Stimulated activated naive B cell treated with anti-CD40 and anti-IgM and Interleukin-4, amounts not matched to agents 10 μg/mL and 1 μg/mL and 100 μg/mL, for 72 hours (primary cell): ENCODE measurements at places on chromosomes 7 and 10.
A peak's percentile ranks its signal among the peaks of the same experiment; 100 is the strongest.

DNA sequence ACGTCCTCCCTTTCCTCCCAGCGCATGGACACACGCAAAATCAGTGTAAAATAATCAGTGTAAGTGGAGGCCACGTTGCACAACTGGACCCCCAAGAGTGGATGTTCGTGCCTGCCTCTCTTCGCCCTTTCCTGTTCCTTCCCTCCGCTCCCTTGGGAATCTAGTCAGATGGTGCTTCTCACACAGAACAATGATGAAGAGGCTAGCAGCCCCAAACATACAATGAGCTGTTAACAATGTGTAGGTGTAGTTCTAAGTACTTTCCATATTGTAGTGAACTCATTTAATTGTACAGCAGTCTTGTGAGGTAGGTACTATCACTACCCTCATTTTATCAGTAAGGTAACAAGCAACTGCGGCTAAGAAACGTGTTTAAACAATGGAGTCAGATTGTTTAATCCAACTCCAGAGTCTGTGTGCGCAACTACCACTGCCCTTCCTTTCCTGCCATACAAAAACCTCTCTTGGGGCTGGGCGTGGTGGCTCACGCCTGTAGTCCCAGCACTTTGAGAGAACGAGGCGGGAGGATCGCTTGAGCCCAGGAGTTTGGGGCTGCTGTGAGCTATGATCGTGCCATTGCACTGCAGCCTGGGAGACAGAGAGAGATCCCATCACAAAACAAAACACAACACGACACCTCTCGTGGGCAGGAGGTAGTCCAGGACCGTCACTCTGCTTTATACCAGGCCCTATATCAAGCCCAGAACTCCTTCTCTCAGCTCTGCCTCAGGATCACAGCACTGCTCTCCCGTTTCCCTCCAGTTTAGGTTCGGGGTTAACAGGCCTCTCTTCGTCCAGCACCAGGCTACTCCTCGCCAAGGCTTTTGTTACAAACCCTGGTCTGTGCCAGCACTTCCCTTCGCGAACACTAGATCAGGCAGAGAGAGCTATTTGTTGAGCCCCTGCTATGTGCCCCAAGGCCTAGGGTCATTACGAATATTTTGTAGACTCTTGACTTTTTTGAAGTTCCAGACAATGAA is 1.1 kb downstream of the FKBP9 start:
- H3K27me3 ChIP-seq = peaks cover 20% of the 10 kb centered on the region
- DNase-seq = no peak
- peaks cover 2% of the 10 kb centered on the region for H3K36me3 ChIP-seq
- H3K4me1 ChIP-seq = peaks cover 4% of the 10 kb centered on the region

DNA sequence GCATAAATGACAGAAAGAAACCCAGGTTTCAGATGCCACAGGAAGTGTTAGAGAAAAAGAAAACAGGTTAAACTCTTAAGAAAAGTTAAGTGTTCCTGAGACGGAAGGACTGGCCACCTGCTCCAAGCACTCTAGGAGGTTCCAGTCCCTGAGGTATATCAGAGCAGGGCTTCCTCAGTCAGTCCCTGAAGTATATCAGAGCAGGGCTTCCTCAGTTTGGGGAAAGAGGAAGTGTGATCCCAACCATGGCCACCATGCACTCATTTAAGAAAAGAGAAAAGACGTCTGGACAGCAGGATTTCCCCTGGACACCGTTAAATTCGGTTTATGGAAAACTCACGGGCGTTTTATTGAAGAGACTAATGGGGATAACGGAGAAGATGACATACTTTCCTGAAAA is 133.4 kb upstream of the PFKP start:
- H3K4me3 ChIP-seq = no peak overlapping the region
- H3K36me3 ChIP-seq = peaks cover 11% of the 10 kb centered on the region
- peaks cover 18% of the 10 kb centered on the region for H3K27me3 ChIP-seq
- H3K4me1 ChIP-seq = peaks cover 12% of the 10 kb centered on the region

DNA sequence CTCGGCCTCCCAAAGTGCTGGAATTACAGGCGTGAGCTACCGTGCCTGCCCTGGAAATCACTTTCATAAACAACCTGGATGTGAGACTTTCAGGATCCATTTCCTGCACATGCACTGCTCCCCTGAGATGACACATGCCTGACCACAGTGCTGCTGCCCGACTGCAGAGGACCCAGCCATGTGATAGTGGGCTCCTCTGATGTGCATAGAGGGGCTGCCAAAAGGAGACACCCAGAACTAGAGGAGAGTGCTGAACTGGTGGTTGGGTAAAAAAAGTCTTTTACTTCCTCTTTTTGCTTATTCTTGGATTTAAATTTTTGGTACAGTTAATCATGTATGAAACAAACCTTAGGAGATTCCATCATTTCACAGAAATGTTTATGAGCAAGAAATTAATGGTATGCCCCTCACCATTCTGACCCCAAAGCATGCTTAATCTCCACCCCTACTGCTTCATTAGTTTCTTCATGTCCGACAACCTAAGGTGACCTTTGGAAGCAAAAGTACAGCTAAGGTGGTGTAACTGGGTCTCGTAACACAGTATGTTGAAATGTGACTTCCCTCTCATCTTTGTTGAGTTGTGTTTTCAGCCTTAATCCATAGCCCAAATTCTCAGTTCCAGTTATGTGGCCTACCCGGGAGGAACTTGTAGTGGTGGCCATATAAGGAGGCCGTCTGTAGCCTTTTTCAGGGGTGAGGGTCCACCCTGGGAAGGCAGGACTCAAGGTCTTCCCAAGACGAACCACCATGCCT is 111.1 kb downstream of the RNF216 start:
- H3K4me3 ChIP-seq = peak overlapping the region; percentile 26
- H3K4me1 ChIP-seq = peaks cover 34% of the 10 kb centered on the region
- H3K36me3 ChIP-seq = peaks cover 46% of the 10 kb centered on the region
- H3K27me3 ChIP-seq = no peaks in the 10 kb centered on the region
- DNase-seq = no peak

GRCh38 chr7:120979765-120980499 is 8.6 kb upstream of the CPED1 start:
- no peak for DNase-seq
- no peaks in the 10 kb centered on the region for H3K4me1 ChIP-seq
- no peaks in the 10 kb centered on the region for H3K36me3 ChIP-seq
- no peak overlapping the region for H3K27ac ChIP-seq
- H3K27me3 ChIP-seq = no peaks in the 10 kb centered on the region
- no peak overlapping the region for H3K4me3 ChIP-seq

DNA sequence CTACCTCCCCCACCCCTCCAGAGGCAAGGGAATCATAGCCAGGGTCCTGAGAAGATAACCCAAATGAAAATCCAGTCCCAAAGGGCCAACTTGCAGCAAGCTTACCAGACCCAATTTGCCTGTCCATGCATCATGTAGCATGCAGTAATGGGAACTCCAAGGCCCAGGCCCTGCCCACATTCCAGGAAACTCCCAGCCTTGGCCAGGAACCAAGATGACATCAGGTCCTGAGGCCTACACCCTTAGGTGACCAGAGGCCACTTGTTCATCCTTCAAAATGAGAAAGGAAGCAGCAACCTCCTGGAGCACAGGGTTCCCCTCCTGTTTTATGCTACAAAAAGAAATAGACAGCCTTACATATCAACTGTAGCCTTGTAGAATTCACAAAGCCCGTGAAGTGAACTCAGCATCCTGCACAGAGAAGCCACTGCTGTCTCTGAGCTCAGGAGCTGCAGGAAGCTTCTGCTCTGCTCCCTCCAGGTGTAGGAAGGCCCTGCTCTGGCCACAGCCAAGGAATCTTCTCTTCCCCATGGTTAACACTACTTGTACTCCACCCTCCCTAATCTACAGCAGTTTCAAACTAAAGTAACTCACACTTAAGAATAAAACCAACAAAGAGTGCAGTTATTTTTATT is 30.3 kb upstream of the GRB10 start:
- H3K27me3 ChIP-seq = no peaks in the 10 kb centered on the region
- no peak overlapping the region for H3K4me3 ChIP-seq

DNA sequence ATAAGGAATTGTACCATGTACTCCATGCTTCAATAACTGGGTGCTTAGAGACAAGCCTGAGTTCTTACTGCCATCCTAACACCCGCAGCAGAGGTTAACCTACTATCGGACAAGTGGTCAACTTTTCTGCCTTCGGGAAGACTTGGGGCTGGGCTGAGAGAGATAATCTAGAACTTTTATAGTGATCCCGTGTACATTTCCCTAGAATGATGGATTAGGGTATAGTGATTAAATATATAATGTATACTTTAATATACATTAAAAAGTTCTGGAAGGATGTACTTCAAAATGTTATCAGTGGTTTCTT is 12.2 kb upstream of the HNRNPF start:
- H3K36me3 ChIP-seq = peaks cover 8% of the 10 kb centered on the region
- DNase-seq = no peak
- peak overlapping the region; percentile 99 for H3K27ac ChIP-seq
- no peaks in the 10 kb centered on the region for H3K27me3 ChIP-seq
- H3K4me1 ChIP-seq = peaks cover 17% of the 10 kb centered on the region

DNA sequence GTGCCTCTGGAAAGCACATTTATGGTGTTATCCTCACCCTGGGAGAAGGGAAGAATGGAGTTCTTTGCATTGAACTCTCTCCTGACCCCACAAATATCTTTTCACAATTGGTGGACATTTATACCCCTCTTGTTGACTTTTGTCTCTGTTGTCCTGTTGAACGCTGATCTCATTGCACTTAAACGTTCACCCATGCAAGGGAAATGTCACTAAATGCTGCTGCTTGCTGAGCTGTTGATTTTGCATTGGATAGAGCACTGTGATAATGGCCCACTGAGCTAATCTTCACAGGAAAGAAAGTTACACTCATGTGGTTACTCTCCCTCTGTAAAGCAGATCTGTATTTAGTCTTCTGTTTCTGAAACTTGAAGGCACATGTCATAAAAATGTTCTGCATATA is 133.4 kb downstream of the FZD1 start:
- no peaks in the 10 kb centered on the region for H3K27me3 ChIP-seq
- no peak overlapping the region for H3K27ac ChIP-seq
- H3K36me3 ChIP-seq = no peaks in the 10 kb centered on the region
- DNase-seq = no peak

DNA sequence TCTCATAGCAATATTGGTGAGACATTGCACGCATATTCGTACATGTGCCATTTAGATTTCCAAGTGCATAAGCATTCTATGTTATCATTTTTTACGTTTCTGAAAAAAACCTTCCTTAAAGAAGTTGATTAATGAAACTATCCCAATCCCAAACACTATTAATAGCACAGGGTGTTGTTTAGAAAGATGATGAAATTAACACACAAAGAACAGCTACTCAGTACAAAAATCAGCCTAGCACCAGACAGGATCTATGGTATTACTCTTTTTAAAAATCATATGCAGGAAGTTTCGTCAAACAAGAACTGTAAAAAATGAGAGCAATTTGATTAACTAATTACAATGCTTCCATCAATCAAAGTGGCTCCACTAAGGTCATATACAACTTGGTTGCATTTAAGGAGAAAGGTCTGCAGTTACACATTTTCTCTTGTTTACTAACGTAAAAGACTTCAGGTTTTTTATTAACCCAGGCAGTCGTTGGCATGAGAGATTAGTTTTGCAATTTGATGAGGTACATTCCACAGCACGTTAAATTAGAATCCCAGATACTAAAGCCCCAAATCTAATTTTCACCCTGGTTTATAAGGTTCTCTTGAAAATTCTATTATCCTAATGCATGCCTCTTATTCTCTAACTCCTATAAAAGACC is 38.1 kb downstream of the SLC35B4 start:
- no peak for DNase-seq
- no peaks in the 10 kb centered on the region for H3K4me1 ChIP-seq
- no peak overlapping the region for H3K4me3 ChIP-seq
- H3K27me3 ChIP-seq = peaks cover 44% of the 10 kb centered on the region
- H3K36me3 ChIP-seq = no peaks in the 10 kb centered on the region
- H3K27ac ChIP-seq = no peak overlapping the region

GRCh38 chr7:74606101-74606908 is 51.2 kb upstream of the GTF2I start:
- DNase-seq = peak; percentile 30
- no peaks in the 10 kb centered on the region for H3K27me3 ChIP-seq
- H3K4me3 ChIP-seq = peak overlapping the region; percentile 89
- peaks cover 22% of the 10 kb centered on the region for H3K4me1 ChIP-seq

- no peak for DNase-seq
- no peaks in the 10 kb centered on the region for H3K4me1 ChIP-seq
- no peaks in the 10 kb centered on the region for H3K36me3 ChIP-seq
- H3K27ac ChIP-seq = no peak overlapping the region
- no peaks in the 10 kb centered on the region for H3K27me3 ChIP-seq
Measured at GRCh38 chr7:120190109-120190508, 82.9 kb upstream of the KCND2 start.

DNA sequence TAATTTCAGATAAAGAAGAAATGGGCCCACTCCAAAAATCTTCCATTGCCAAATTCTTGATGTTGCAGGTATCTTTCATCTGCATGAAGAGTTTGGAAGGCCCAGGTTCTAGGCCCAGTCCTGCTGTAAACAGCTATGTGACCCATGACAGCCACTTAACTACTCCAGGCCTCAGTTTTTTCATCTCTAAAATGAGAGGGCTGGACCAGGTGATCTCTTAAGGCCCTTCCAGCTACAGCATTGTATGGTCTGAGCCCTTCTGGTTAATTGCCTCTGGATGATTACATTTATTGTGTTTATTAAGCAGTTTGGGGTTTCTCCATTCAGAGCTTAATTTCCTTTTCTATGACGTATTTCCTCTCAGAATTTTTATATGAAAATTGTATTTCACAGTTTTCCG is 190.8 kb upstream of the KMT2E start:
- peaks cover 4% of the 10 kb centered on the region for H3K27me3 ChIP-seq
- H3K36me3 ChIP-seq = no peaks in the 10 kb centered on the region
- H3K4me1 ChIP-seq = no peaks in the 10 kb centered on the region
- no peak overlapping the region for H3K27ac ChIP-seq
- no peak overlapping the region for H3K4me3 ChIP-seq

DNA sequence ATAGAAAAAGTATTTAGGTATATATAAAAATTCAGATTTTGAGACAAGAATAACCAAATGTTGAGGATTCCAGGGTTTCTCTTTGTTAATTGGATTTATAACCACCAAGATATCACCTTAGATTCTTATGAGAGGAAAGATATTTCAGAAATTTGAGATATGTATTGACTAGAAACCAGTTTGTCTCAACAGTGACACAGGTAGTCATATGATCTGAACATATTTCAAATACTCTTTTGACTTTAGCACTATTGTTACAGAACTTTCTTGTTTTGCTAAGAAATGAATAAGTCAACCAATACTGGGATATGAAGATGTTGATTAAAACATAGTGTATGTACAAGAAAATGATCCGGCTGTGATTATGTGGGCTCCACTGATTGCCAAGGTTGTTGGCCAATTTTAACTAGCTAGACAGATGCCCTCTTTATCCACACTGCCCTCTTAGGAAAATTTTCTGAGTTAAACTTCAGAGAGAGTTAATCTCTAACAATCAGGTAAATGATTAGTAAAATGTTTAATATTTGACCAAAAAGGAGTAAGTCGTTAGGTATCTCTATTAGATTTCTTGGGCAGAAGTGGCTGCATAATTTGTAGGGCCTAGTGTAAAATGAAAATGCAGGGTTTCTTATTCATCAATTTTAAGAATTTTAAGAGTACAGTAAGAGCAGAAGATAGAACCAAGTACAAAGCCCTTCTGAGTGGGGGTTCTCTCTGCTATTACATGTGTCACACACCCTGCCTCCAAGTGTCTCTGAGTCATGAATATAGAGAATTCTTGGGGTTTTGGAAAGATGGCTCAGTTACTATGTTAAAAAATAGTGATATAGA is 376.0 kb downstream of the TFEC start:
- DNase-seq = no peak
- H3K27me3 ChIP-seq = no peaks in the 10 kb centered on the region
- no peak overlapping the region for H3K4me3 ChIP-seq

GRCh38 chr7:64098-64915 is 128.1 kb upstream of the FAM20C start:
- H3K4me1 ChIP-seq = peaks cover 11% of the 10 kb centered on the region
- H3K36me3 ChIP-seq = no peaks in the 10 kb centered on the region
- no peak overlapping the region for H3K27ac ChIP-seq
- DNase-seq = no peak
- H3K4me3 ChIP-seq = no peak overlapping the region
